ENCODE measurements at places on chromosomes 1 and 21.

- peak; percentile 46 for DNase-seq
These were observed 49.2 kb upstream of the PAX7 start for GRCh38 chr1:18581420-18581880.

DNA sequence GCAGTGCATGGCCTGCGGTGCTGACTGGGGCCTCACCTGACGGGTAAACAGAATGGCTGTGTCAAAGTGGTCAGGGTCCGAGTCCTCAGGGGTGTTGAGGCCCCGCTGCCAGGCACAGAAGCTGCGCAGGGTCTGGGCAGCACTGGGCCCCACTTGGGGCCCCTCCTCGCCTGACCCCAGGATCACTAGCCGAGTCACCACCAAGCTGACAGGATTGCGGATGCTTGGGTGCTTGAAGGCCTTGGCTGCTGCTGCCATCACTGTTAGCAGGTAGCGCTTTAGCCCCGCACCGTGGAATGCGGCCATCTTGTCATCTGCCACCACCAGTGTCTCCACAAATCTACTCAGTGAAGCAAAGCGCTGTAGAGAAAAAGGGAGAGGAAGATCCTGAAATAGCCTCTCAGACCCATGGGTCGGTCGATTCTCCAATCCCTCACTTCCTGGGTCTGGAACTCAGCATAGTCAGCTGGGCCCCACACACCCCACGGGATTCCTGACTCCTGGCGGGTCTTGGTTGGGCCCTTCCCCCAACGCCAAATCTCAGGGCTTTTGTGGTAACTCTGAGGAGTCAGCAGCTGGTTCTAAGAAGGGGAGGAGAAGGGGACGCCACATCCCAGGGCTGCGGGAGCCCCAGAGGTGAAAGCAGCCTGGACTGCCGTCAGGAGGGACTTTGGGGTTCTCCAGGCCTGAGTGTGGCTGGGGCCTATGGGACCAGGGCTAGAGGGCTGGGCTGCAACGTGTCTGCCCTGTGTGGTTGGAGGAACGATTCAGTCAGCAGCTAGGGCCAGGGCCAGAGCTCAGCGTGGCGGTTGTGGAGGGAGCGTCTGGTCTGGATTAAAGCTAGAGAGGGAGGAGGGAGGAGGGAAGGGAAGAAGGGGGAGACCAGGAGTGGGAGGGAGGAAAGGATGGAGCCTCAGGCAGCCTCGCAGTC, 2.1 kb downstream of the ADAMTS4 start:
- DNase-seq: no peak

GRCh38 chr1:224375059-224375458, 18.4 kb downstream of the CNIH4 start:
- no peak for DNase-seq

- no peak for DNase-seq
These were observed 2.1 kb upstream of the GPR61 start for GRCh38 chr1:109537450-109538178.

GRCh38 chr1:50251702-50252101, 143.0 kb downstream of the ELAVL4 start:
- no peak for DNase-seq

DNA sequence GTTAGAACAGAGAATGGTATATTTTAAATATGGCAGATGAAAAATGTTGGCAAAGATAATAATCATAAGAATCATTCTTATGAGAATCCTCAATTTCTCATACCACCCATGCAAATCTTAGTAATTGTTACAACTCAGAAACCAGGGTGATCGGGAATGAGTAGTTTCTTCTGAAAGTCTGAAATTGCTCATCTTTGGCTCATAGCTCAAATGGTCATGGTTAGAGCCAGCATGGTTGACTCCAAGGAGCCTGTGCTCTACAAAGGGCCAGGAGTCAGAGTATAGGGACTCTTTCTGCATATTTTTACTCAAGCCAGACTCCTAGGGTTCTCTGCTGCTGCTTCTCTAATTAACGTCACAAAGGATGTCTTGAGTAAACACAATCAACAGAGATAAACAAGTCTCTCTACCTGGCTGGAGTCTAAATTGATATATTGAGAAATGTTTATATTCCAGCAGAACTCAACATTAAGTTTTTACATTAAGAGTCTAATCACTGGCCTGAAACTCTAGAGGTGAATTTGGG, 1.9 kb upstream of the ETV3 start:
- peak; percentile 35 for DNase-seq

GRCh38 chr1:191851799-191852595, 306.3 kb upstream of the RGS18 start:
- DNase-seq: no peak

DNA sequence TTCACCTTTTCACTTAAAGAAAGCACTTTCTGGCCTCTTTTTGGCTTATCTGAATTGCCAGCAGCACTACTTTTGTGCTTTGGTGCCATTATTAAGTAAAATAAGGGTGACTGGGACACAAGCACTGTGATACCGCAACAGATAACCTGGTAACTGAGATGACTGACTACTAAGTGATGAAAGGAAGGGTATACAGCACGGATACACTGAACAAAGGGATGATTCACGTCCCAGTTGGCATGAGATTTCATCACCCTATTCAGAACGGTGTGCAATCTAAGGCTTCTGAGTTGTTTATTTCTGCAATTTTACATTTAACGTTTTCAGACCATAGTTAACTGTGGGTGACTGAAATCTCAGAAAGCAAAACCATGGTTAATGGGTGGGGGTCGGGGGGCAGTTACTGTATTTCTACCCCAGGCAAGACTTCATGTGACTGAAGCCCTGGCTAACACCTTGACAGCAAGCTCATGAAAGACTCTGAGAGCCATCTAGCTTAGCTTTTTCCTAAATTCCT, 102.8 kb downstream of the CLIC6 start:
- no peak for DNase-seq

DNA sequence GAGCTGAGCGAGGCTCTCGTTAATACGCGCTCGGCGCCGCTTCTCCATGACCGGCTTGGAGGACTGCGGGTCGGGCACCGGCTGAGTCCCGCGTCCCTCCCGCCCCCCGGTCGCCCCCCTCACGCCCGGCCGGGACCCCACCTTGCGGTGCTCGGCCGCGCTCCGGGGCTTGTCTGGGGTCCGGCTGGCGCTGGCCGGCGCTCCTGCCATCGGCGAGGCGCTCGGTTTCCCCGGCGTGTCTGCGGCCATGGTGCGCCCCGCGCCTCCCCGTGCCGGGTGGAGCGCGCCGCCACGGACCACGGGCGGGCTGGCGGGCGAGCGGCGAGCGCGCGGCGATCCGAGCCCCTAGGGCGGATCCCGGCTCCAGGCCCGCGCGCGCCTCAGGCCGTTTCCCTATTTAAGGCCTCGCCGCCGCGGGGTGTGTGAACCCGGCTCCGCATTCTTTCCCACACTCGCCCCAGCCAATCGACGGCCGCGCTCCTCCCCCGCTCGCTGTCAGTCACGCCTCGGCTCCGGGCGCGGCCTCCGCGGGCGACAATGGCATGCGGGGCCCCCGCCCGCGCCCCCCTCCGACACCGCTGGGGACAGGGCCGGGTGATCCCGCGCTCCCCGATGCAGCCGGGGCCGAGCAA, at the start of gene HES4:
Gene HES4, minus strand, starts transcription at position 373 of the 632 bp plus-strand sequence. Its CDS starts 124 bp downstream, at position 249.
- DNase-seq: peak; percentile 65

Data from stimulated activated CD4-positive, alpha-beta T cell treated with anti-CD3 and anti-CD28 coated beads, Interleukin-4, amount 100 ng/mL, for 24 hours (primary cell).